ENCODE measurements at places on chromosomes 4 and X.

DNA sequence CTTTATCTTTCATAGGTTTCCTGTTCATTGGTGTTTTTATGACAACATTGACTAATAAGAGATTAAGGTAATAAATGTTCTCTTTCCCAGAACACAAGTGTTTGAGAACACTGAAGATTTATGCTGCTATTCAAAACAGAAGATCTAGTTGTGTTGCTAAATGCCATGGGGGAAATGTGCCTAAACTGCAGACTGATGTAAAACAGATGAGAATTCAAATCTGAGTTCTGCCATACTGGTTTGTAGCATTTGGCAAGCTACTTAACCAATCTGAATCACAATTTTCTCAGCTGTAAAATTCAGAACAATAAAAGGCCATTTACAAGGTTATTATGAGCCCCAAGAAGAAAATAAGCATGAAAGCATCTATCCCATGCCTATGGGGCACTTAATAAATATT is 2.3 kb downstream of the SLC10A6 start:
- DNase-seq, result no peak

DNA sequence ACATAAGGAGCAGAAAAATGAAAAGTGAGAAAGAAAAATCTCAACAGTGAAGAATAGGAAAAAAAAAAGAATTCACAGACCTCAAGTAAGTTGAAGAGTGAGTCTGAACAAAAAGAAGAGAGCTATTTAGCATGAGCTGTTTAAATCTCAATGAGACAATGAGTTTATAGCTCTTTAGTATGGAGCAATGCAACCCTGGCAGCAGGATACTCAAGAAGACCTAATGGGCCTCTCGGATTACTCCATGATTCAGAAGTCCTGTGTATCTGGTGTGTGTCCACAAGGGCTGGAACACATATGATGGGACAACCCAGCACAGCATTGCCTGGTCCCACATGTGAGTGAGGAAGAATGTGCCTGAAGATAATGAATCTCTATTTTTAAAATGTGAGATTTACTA is 563.1 kb upstream of the INTU start:
- no peak for DNase-seq

DNA sequence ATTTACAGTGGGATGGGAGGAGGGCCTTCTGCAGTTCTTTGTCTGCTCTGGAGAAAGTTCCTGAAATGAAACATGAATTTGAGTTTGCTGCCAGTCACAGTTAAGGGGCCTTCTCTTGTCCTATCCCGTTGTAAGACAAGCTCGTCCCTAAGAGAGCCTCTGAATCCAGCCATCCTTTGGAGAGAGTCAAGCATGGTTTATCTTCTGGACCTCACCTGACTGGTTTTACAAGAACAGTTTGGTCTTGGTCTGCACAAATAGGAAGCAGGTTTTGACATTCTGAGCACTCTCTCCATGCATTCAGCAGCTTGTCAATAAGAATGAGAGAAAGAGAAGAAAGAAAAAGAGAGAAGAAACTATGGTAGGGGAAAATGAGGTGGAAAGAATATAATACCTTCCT is 20.4 kb upstream of the TENM3 start:
- DNase-seq, result no peak

DNA sequence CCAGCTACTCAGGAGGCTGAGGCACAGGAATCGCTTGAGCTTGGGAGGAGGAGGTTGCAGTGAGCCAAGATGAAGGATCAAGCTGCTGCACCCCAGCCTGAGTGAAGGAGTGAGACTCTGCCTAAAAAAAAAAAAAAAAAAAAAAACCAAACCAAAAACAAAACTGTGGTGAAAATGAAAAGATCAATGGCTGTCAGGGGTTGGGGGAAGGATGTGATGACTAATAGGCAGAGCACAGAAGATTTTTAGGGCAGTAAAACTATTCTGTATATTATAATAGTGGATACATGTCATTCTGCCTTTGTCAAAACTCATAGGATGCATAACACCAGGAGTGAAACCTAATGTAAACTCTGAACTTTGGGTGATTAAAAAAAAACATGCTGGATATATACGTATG is 69.9 kb upstream of the ELOVL6 start:
- no peak for DNase-seq

DNA sequence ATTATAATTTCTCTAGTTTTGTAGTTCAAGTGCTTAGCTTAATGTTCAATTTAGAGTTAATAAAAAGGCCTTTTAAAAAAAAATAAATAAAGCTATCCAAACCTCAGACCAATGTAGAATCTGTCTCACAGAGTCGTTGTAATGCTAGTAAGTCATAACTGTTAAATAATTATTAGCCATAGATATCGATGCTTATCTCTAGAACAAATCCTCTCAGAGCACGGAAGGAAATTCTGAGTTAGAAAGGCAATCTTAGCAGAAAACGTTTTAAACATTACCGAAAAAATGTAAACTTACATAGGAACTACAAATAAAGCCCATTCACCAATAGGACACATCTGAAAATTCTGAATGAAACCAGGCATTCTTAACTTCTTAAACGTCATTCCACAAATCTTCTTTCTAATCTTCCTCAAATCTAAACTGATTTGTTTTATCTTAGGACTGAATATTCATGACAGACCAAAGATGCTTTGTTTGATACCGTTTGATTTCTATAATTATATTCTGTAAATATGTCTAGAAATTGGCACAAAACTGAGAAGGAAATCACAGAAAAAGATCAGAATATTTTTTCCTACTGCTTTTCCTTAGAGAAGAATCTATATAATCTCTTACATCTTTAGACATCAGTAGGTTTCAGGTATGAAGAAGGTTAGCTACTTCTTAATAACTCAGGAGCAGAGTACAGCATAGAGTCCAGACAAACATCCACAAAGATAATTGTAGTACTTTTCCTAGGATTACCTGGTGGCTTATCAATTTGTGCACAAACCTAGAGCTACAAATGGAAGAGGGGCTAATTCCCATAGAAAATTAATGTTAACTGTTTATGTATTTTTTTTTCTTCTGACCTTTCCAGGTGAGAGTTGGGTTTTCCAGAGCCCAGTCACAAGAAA is 140.7 kb downstream of the BTC start:
- no peak for DNase-seq

GRCh38 chr4:158837527-158838141 is 68.8 kb downstream of the FNIP2 start:
- no peak for DNase-seq

GRCh38 chrX:22533898-22534297 is 261.2 kb downstream of the CBLL2 start:
- no peak for DNase-seq

DNA sequence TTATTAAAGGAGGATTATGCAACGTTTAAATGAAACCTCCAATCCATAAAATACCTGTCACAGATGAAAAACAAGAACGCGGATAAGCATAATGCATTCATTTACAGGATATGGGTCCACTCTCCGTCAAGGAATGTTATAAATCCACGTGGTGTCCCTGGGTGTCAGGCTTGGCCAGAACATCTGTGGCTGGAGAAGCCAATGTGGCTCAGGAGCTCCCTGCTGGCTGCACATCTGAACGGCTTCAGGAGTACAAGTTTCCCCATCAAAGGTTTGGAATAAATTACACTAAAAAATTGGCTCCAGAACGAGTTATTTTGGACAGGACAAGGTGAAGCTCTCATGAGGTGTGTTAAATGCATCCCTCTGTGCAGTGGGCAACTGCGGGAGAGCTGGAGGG is 87.8 kb upstream of the LEF1 start:
- DNase-seq, result no peak

DNA sequence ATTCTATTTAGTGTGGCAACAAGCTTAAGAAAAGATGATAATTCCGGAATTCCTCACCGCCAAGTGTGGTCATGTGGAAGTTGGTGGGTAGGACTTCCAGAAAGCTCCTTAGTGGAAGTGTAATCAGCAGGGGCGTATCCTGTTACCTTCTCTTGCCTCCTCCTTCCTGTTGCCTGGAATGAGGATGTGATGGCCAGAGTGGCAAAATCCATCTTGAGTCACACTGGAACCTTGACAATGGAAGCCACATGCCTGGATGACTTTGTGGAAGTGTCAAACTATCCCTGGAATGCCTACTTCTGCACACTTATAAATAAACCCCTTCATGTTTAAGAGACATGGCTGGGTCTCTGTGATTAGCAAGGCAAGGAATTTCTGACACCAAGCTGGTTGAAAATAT is 191.0 kb downstream of the PRDM5 start:
- no peak for DNase-seq

DNA sequence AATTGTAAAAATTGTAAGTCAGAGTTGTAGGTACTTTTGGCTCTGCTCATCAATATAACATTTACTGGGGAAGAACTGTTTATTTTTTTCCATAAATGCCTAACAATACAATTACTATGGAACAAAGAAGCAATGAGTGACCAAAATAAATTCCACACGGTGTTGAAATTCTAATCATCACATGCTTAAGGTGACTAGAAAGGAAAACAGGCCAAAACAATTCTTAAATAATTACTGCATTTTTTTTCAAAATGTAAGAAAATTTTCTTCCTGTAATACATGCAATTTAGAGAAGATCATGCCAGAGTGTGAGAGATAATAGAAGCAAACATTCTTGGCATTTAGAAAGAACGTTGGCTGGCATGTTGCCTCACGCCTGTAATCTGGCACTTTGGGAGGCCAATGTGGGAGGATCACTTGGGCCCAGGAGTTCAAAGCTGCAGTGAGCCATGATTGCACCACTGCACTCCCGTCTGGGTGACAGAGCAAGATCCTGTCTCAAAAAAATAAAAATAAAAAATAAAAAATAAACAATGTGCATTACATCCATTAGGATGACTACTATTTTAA is 22.5 kb downstream of the C4orf46 start:
- DNase-seq, result no peak

DNA sequence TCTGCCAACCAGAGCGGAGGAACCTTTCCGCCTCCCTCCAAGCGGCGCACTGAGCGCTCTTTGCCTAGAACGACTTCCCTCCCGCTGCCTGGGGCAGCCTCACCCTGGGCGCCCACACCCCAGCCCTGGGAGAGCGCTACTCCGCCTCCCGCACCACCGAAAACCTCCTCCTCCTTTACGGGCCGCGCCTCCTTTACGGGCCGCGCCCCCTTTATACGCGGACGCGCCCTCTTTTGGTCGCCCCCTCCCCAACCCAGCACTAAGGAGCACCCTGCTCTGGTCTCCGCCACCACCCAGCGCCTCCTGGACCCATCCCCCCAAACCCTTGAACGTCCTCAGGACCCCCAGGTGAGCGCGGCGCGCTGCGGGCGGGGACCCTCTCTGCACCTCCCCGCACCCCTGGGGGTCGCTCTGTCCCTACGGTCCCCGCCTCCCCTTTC is 586 bp upstream of the NSG1 start:
- DNase-seq, result no peak

DNA sequence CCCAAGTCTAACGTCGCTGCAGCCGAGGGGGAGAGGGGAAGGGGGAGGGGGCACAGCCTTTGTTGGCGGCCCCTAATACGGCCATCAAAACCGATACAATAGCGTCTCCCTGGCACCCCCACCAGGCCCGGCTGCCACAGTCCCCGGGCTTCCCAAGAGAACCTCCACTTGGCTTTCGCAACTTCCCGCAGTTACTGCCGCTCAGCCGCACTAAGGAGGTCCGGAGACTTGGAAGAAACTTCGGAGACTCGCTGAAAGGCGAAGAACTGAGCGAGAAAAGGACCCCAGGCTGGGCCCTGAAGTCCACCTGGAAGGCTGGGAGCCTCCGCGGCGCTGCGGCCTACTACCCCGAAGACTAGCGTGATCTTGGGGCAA is 2.8 kb downstream of the NKX6-1 start:
- no peak for DNase-seq

DNA sequence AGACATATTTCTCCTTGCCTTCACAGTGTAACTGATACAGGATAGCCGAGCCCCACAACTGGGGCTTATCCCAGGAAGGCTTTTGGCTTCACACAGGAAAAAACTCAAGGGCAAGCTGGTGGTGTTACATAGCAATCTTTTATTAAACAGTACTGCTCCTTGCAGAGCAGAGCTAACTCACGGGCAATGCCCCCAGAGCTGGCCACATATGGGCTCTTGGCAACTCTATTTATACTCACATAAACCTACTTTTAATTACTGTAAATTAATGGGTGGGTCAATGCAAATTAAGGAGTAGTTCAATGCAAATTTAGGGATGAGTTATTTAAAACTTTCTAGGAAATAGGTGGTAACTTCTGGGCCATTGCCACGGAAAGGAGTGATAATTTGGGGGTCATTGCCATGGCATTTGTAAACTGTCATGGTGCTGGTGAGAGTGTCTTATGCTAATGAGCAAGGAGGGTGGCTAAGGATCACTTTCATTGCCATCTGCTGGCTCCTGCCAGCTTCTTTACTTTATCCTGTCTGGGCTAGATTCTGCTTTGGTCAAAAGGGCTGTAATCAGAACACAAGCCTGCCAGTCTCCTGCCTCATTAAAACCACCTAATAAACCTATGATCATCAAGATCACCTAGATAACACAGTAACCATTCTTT is 288.8 kb downstream of the CENPC start:
- no peak for DNase-seq

DNA sequence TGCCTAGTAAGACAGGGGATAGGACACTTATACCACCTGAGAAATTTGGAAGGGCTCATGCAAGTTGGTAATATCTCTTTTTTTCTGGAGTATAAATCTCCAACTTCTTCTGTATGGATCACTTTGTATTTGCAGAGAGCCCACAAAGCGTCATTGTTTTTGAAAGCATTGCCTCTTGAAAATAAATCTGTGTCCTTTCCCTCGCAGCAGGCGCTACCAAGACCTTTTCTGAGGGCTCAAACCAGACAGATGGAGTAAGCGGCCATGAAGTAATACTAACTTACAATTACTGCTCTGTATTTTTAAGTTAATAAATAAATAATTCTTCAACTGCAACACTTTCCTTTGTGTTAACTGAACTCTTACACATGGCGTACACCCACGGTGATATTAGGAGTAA is 56.0 kb upstream of the FBXW7 start:
- no peak for DNase-seq

GRCh38 chrX:20266810-20267606 is at the start of gene RPS6KA3:
Gene RPS6KA3 (minus strand): TSS chrX:20266909. CDS start chrX:20266632, 277 bp downstream.
- no peak for DNase-seq

- DNase-seq, result no peak
Measured at GRCh38 chr4:175385797-175386196, 426.3 kb downstream of the GPM6A start.

DNA sequence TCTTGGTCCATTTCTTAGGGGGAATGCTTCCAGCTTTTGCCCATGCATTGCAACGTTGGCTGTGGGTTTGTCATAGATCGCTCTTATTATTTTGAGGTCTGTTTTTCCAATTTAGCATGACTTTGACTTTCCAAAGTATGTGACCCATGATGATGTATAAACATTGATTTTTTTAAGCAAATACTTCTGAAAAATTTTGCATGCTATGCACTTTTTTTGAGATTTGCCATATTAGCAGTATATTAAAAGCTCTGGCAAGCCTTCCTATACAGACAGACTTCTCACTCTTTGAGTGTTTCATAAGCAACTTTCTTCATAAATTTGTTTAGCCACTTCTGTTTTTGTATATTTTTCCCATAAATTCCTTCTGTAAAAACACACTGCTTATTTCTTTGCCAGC is 746.4 kb upstream of the LCORL start:
- DNase-seq, result no peak

- DNase-seq, result no peak
Measured at GRCh38 chr4:47383829-47384427, 79.6 kb downstream of the COMMD8 start.
